ENCODE measurements at places on chromosomes 3 and 15.

DNA sequence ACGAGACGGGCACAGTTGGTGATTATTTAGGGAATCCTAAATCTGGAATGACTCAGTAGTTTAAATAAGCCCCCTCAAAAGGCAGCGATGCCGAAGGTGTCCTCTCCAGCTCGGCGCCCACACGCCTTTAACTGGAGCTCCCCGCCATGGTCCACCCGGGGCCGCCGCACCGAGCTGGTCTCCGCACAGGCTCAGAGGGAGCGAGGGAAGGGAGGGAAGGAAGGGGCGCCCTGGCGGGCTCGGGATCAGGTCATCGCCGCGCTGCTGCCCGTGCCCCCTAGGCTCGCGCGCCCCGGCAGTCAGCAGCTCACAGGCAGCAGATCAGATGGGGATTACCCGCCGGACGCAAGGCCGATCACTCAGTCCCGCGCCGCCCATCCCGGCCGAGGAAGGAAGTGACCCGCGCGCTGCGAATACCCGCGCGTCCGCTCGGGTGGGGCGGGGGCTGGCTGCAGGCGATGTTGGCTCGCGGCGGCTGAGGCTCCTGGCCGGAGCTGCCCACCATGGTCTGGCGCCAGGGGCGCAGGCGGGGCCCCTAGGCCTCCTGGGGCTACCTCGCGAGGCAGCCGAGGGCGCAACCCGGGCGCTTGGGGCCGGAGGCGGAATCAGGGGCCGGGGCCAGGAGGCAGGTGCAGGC, 318.0 kb downstream of the FGF12 start:
- DNase-seq, result no peak

DNA sequence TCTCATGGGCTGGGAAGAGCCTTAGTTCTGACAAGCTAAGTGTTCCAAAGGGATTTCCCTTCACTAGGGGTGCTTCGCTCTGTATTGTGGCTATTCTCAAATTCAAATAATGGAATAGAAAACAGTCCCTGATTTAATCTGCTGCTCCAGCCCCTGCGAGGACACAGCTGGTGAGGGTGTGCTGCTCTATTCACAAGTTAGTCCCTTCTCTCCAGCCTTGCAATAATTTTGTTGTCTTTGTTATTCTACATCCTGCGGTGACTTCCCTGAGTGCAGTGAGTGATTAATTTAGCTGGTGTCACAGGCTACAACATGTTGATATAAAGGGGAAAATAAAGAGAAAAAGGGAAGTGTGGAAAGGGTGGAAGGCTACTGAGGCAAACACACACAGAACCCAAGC, 180.5 kb upstream of the VEPH1 start:
- no peak for DNase-seq

- DNase-seq, result no peak
Observed at GRCh38 chr15:100207053-100207452, 134.7 kb downstream of the ADAMTS17 start.

- no peak for DNase-seq
Observed at GRCh38 chr15:57518779-57519405, 72.8 kb upstream of the MYZAP start.

- DNase-seq, result no peak
Observed at GRCh38 chr3:127408684-127409420, 121.0 kb upstream of the PRR20G start.
